ENCODE measurements at places on chromosomes 2 and 18. TPM values are rescaled to one million over a fixed set of nuclear protein-coding genes. Genes with fewer than 3 reads are reported as not detected.

DNA sequence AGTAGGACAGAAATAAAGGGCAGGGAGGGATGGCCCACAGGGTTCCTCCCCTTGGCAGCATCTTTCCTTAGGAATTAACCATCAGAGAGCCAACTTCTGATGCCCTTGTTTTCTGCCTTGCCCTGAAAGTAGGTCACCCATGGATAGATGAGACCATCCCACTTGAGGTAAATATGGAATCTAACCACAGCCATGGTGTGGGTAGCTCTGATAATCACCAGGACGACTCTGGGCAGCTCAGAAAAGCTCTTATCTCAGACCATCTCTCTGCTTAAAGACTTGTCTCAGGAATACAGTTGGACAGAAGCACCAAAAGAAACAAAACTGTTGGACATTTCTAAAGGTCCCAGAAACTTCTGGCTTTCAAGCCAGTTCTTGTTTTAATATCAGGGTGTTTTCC, 101.4 kb upstream of the CELF4 start:
- no peak for DNase-seq

DNA sequence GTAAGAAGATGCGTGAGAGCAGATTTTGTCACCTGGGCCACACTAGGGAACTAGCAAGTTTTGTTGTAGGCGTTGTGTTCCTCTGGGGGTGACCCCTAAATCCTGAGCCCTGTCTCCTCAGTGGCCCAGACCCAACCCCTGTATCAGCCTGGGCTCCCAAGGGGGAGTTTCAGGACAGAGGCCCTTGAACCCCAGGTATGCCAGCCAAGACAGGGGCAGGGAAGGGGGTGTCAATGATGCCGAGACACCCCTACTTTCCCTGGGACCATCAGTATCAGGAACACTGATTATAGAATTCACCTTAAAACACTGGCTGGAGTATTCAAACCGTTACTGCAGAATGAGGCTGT, 39.1 kb upstream of the RPL31 start:
- no peak for DNase-seq

- DNase-seq: no peak
Observed at GRCh38 chr18:37701967-37702366, 136.4 kb upstream of the CELF4 start.

- DNase-seq: no peak
Observed at GRCh38 chr18:79511271-79511670, 115.5 kb downstream of the NFATC1 start.

DNA sequence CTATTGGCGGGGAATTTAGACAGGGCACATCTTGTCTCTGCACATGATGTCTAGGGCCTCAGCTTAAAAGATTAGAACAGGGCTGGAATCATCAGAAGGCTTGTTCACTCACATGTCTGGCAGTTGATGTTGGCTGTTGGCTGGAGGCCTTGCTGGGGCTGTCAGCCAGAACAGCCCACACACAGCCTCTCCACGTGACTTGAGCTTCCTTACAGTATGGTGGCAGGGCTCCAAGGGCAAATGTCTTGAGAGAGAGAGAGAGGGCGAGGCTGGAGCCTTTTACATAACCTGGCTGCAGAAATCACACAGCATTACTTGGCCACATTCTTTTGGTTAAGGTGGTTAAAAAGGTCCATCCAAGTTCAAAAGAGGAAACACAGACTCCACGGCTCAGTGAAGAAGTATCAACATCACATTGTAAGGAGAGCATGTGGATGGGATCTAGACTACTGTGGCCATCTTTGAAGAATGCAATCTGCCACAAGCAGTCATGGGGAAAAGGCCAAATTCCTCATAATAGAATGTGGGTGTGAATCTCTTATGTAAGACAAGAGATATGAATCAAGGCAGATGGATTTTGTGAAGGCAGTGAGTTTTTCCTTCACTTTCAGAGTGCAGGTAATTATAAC, 30.4 kb downstream of the SRSF7 start:
- peak; percentile 38 for DNase-seq

- no peak for DNase-seq
Observed at GRCh38 chr2:181038796-181039195, 58.4 kb downstream of the UBE2E3 start.

DNA sequence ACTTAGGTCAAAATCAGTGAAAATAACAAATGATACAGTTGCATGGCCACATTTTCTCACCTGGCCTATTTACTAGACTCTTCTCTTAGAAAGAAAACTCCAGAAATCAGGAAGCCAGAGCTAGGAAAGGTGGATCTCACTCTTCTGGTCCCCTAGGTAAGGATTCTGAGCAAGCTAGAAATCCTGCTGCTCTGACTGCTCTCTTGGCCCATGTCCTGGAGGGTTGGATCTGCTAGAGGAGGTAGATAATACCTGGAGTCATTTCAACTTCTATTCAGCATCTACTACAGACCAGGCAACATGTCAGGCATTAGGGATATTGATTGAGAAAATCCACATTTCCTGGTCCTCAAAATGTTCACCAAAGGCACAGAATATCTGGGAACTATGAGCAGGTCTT, 34.9 kb downstream of the AKAIN1 start:
- no peak for DNase-seq

GRCh38 chr18:8741532-8741931, 36.2 kb downstream of the MTCL1 start:
- DNase-seq: no peak

DNA sequence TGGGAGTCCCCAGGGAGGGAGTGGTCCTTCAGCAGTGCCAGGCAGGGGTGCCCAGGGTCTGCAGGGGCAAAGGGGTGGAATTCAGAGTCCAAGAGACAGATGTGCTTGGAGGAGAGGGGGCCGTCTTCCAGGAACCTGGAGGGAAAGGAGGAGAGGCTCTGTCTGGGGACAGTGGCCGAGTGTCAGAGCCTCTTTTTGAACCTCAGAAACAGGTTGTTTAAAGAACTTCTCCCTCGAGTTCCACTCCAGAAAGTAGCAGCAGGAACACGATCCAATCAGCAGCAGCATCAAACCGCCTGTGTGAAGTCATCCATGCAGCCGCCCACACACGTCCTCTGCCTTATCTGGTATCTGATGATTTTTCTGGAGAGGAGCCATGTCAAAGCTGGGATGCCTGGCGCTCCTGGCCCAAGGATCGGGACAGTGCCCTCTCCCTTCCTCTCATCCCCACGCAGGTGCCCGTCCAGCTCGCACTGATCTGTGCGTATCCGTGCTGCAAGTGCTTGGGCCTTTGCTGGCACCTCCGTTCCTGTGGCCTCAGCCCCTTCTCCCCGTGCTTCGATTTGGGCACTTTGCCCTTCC, 205.1 kb downstream of the NDUFA10 start:
- no peak for DNase-seq

GRCh38 chr2:178301649-178302238, 107.4 kb downstream of the OSBPL6 start:
- DNase-seq: no peak

- no peak for DNase-seq
Observed at GRCh38 chr18:77376043-77376732, 126.5 kb downstream of the GALR1 start.

GRCh38 chr2:10171006-10171800, 48.7 kb downstream of the RRM2 start:
- no peak for DNase-seq

DNA sequence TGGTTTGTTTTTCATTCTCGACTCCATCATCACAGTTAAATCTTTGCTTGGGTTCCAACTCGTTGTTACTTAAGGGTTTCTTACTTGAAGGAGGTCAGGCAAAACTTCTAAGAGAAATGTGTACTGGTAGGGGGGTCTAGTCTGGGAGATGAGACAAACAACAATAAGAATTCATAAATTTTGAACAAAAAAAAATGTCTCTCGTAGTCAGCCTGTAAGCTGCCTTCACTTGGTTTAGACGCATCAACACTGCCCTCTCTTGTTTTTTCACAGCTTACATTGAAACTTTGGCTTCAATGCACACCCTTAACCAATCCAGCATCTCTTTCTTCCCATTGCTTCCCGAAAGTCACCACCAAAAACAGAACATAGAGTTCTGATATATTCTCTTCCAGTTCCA, 576.4 kb upstream of the PIK3C3 start:
- peak; percentile 16 for DNase-seq

DNA sequence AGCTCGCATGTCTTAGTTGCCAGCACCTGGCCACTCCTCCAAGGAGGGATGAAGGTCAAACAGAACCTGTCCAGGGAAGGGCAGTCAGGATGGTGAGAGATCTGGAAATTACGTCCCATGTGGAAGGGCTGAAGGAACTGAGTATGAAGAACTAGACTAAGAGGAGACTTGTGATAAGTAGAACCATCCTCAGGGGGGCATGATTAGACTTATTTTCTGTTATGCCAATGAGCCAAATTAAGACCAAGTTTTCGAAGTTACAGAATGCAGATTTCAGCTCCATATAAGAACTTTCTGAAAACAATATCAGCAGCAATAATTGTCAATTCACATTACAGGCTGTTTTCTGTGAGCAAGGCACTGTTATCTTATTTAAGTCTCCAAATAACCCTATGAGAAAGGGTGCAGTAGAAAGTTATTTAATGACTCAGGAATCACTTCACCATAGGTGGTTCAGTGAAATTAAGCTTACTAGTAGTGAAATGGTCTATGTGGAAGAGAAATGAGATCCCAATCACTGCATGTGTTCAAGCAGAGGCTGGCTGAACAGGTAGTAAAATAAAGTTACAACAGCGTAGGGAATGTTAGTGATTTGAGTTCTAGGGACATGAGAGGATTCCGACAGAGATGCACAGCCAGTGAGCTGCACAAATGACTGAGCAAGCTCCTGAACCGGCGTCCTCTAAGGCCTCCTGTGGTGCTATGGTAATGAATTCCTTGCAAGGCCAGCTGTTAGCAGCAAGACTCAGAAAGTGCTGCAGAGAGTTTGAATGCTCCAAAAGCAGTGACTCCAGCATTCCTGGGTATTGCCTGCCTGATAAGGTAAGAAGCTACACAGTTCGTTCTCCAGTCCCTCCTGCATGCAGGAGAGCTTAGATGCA, 4.5 kb upstream of the DYM start:
- DNase-seq: no peak

- DNase-seq: no peak
Observed at GRCh38 chr2:67948506-67948905, 114.3 kb downstream of the C1D start.

- peak; percentile 58 for DNase-seq
Observed at GRCh38 chr18:79069717-79070151, 540 bp downstream of the ATP9B start.

GRCh38 chr2:1731447-1731962, 12.8 kb downstream of the PXDN start:
- no peak for DNase-seq

- no peak for DNase-seq
Observed at GRCh38 chr18:78875778-78876650, 103.6 kb upstream of the SALL3 start.

DNA sequence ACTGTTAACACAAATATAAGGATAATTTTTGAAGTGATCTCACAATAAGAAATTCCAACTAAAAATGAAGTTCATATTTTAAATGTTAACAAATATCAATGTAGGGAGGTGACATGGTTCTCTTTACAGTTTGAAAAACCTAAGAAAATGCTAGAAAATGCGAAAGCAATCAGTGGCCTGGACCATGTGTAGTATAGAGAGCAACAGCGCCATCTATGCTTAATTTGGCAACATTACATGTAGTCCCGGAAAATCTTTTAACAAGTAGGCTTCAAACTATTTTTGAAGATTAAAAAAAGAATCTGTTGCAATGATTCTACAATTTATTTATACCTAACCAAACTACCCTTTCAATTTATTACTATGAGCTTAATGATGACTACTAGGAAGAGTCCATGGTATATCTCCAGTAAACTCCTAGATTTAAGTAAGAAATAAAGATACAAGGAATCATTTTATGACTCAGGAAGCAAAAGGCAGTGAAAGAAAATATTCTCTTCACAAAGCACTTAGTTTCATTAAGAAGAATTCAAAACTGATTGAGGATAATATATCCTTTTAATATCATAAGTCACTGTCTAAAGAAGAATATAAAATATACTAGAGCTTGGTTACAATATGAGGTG, 33.3 kb downstream of the NDUFA10 start:
- DNase-seq: peak; percentile 66

DNA sequence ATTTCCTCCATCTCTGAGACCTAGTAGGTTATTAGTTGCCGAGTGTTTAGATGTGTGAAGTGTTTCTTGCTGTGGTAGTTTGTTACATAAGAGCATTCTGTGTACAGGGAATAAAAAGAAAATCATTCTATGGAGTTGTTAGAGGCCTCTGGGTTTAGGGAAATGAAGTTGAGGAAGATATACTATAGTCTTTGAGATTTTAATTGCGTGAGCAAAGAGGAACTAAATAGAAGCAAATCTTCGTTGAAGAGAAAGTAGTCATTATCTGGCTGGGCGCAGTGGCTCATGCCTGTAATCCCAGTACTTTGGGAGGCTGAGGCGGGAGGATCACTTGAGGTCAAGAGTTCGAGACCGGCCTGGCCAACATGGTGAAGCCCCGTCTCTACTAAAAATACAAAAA, 19.0 kb downstream of the USP39 start:
- no peak for DNase-seq

ARHGEF4 gene
- 19.9 TPM for total RNA-seq

ADGRF3 gene
- not detected for total RNA-seq

MALL gene
- total RNA-seq: 7.1 TPM

ERFE gene
- total RNA-seq: 0.30 TPM

CMPK2 gene
- total RNA-seq: 3.1 TPM

EFR3B gene
- 4.9 TPM for total RNA-seq

Data from skin of body (tissue), 3 donors.